ENCODE measurements at places on chromosomes 13 and 19. TPM values are rescaled to one million over a fixed set of nuclear protein-coding genes. Genes with fewer than 3 reads are reported as not detected.

Gene CD33
- total RNA-seq = 0.33 TPM

DNA sequence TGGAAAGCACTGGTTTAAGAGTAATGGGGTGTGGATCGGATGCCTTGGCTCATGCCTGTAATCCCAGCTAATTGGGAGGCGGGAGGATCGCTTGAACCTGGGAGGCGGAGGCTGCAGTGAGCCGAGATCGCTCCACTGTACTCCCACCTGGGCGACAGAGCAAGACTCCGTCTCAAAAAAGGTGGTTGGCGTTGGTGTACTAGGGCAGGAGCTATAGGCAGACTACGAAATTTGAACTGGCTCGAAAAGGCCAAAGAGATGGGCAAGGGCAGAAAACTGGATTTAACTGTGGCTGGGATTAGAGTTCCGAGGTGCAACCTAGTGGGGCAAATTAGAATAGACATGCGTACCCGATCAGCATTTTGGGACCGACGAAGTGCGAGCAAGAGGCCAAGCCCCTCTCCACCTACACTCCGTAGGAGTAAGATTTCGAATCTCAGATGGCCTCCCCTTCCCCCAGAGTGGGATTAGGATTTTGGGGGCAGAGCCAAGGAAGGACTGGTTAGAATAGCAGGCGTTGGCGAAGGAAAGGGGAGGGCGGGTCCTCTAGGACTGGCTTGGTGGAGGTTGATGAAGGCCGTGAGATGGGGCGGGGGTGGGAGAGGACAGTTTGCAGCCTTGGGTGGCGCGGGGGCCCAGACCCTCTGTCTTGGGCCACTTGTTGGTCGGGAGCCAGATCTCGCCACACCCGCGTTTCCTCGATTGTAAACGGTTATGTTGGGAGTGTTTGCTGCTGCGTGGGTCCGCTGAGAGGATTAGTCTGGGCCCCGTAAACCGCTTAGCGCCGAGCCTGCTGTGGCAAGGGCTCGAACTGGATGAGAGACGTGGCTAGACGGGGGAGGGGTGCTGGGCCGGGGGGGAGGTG lies 2.0 kb upstream of the INAFM1 start:
- H3K4me1 ChIP-seq = peaks cover 16% of the 10 kb centered on the region
- peaks cover 50% of the 10 kb centered on the region for H3K36me3 ChIP-seq
- no peak for DNase-seq
- H3K27ac ChIP-seq = peak overlapping the region; percentile 77

GRCh38 chr13:23847497-23847896 lies 41.7 kb downstream of the MIPEP start:
- H3K4me1 ChIP-seq = peaks cover 5% of the 10 kb centered on the region
- no peaks in the 10 kb centered on the region for H3K27me3 ChIP-seq
- no peak overlapping the region for H3K27ac ChIP-seq
- H3K36me3 ChIP-seq = peaks cover 15% of the 10 kb centered on the region
- H3K4me3 ChIP-seq = no peak overlapping the region

GRCh38 chr19:38386971-38387549 lies 774 bp downstream of the GGN start:
- peaks cover 16% of the 10 kb centered on the region for H3K4me1 ChIP-seq
- H3K36me3 ChIP-seq = peaks cover 26% of the 10 kb centered on the region
- peak overlapping the region; percentile 86 for H3K4me3 ChIP-seq
- no peaks in the 10 kb centered on the region for H3K27me3 ChIP-seq

Gene TPP2
- total RNA-seq = 35.1 TPM

DNA sequence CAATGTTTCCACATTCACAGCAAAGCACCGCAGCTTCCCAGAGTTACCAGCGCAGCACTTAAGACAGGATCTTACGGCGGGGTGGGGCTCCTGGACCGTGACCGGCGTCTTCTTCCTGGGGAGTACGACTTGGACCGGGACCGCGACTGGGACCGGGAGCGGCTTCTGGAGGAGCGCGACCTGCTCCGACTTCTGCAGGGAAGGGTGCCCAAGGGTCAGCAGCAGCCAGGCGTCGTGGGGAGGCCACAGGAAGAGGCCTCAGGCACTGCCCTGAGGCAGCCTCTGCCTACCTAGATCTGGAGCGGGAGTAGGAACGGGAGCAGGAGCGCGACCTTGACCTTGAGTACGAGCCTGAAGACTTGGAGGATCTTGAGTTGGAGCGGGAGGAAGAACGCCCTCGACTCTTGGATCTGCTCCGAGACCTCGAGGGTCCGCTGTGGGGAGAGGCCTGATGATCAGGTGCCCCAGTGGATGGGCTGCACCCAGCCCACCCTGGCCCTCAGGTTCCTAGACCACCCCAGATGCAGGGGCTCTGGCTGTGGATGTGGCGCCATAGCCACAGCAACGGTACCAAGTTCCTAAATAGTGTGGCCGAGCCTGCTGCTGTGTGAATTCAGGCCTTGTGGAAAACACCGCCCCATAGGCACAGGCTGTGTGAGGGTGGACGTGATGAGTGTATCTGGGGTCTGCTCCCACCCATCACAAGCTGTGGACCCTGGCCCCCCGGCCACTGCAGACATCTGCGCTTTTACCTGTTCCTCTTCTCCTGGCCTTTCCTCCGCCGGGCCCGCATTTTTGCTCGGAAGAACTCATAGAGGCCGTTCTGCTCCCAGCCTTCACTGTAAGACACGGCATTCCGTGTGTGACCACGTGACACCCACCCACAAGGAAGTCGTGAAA lies 21.9 kb downstream of the CHERP start:
- DNase-seq = no peak
- H3K36me3 ChIP-seq = peaks cover 78% of the 10 kb centered on the region
- H3K27ac ChIP-seq = no peak overlapping the region
- no peaks in the 10 kb centered on the region for H3K4me1 ChIP-seq

GRCh38 chr19:10074153-10074552 lies 12.0 kb upstream of the SHFL start:
- H3K36me3 ChIP-seq = no peaks in the 10 kb centered on the region
- H3K4me3 ChIP-seq = no peak overlapping the region
- H3K4me1 ChIP-seq = no peaks in the 10 kb centered on the region
- H3K27me3 ChIP-seq = peaks cover 61% of the 10 kb centered on the region
- H3K27ac ChIP-seq = no peak overlapping the region
